HCT116 (cell line): ENCODE measurements at places on chromosomes 4 and X. TPM values are rescaled to one million over a fixed set of nuclear protein-coding genes. Genes with fewer than 3 reads are reported as not detected.
A peak's percentile ranks its signal among the peaks of the same experiment; 100 is the strongest.

- no peak for DNase-seq
Measured at GRCh38 chrX:81308086-81308829, 106.4 kb downstream of the SH3BGRL start.

GRCh38 chr4:159158083-159158617, 55.3 kb downstream of the RAPGEF2 start:
- DNase-seq: no peak

DNA sequence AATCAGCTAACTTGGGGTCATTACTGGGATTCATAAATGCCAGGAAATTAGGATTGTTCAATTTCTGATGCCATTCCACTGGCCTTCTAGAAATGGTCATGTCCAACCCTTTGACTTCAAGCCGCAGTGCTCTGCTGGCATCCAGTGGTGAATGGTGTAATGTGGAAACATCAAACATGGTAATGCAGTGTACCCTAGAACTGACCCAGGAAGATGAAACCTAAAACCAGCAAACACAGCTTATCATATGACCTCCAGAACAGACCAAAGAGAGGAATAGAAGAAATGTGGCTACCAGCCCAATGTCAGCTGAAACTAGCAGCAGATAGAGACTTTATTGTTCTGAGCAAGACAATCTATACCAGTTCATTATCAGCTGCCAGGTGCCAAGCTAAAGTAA, 13.8 kb downstream of the CXCL13 start:
- no peak for DNase-seq

- peak; percentile 39 for DNase-seq
Measured at GRCh38 chr4:149823769-149824221, 8.2 kb upstream of the IQCM start.

GRCh38 chr4:78772526-78773091, 3.5 kb upstream of the BMP2K start:
- no peak for DNase-seq

- DNase-seq: no peak
Measured at GRCh38 chr4:41541687-41542094, 3.7 kb downstream of the LIMCH1 start.

GRCh38 chrX:107465932-107466620, 16.6 kb downstream of the FRMPD3 start:
- DNase-seq: no peak

DNA sequence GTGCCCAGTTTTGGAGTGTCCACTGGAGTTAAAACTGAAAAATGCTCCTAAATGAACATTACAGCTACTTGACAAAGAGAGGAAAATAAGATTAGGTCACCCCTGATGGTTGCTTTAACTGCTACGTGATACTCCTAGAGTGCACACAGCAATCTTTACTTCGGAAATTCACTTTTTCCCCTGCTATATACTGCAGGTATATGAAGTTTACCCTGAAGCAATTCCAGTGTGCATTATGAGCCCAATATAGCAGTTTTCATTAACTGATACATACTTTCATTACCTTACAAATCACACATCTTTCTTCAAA, 773 bp upstream of the ZNF827 start:
- DNase-seq: no peak

DNA sequence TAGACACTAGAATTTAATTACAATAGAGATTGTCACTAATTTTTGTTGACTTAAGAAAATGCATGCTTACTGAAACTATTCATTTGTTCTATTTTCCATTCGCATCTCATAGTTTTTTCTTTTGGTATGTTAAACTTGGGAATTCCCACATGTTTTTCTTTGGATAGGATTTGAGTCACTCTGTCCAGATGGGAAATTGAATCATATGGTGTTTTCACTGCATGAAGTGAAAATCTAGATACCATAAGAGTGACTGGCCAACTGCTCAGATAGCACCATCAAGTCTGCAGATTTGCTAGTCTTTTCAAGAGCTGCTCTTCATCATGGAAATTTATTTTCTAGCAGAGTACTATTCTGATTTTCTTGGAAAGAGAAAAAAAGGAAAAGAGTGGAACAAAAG, 172.6 kb downstream of the FAM47B start:
- no peak for DNase-seq

- no peak for DNase-seq
Measured at GRCh38 chrX:57595381-57595811, 3.6 kb downstream of the ZXDB start.

GRCh38 chr4:19213388-19213787, 1038.3 kb upstream of the SLIT2 start:
- DNase-seq: no peak

GRCh38 chr4:112523764-112524505, 8.0 kb upstream of the NEUROG2 start:
- DNase-seq: peak; percentile 73

DNA sequence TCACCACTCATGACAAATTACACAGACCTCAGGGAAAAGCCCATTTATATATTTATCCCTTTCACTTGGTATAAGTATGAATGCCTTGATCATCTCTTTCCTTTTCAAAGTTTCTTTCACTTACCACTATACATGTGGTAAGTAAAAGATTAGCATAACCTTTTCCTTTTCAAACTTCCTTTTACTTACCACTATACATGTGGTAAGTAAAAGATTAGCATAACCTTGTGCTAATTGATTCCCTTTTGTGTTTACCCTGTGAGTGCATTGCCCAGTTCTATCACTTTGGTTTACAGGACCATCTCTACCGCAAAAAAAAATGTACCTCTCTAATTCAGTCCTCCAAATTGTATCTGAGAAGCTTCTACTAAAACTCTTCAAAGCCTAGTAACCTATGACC, 32.7 kb upstream of the TCEANC start:
- no peak for DNase-seq

GRCh38 chrX:21952624-21953023, 12.1 kb downstream of the SMS start:
- no peak for DNase-seq

DNA sequence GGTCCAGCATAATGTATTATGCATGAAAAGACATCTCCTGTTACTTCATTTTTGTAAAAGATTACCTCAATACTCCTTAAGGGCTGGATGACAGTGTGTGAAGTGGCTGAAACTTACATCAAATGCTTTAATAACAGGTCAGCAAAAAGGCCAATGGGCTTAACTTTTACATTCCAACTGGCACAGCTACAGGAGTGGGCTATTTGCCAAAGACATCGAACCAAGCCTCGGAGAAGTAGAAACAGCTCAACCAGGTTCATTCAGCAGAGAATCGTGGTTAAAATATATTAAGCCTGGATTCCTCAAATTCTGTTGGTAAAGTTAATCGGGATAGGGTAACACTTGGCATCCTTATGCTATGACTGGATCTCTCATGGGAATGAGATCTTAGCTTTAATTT, 639.7 kb downstream of the TRIML1 start:
- no peak for DNase-seq

- no peak for DNase-seq
Measured at GRCh38 chr4:185304944-185305690, 90.6 kb downstream of the LRP2BP start.

DNA sequence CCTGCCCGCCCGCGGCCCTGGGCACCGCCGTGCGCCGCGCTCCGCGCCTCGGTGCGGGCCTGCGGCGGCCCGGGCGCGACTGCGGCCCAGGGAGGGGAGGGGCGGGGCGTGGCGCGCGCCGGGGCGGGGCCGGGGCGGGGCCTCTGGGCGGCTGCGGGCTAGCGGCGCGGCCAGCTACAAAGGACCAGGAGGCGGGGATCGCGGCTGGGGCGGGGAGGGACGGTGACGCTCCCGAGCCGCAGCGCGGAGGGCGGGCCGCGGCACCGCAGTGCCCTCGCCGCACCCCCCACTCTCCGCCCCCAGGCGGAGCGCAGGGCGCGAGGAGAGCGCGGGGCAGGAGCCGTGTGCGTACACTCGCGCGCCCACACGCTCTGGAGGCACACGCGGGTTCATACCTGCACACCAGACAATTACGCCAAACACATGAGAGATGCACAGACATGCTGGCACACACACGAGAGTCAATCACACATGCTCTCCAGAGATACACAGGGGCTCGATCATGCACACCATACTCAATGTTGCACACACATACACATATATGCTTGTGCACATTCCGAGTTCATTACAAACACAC, at the start of gene CRMP1:
Gene CRMP1, minus strand, starts transcription at position 83 of the 577 bp plus-strand sequence. CDS start 117 bp downstream, outside the sequence.
- no peak for DNase-seq

The PLK4 gene
- total RNA-seq: 34.8 TPM

The XK gene
- total RNA-seq: 2.6 TPM

The PPARGC1A gene
- not detected for total RNA-seq

The UGT8 gene
- 14.8 TPM for total RNA-seq
